ENCODE measurements at places on chromosomes 1 and 21.

DNA sequence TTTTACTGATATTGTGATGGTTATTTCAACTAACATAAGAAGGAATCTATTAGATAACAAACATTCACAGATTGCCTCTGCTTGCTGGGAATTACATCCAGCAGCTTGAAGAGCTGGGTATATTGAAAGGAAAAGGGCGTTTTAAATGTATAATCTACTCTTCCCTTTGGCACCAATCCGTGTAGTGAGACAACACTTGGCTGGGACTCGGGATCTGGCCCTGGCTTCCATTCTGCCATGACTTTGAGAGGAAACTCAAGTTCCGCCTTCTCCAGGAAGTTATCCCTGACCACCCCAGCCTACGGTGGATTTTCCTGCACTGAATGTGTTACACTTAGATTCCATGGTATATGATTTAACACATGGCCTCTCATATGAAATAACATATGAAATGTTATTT is 86.9 kb upstream of the UBE2U start:
- DNase-seq: no peak

- DNase-seq: no peak
Measured at GRCh38 chr21:29342363-29342957, 43.7 kb downstream of the BACH1 start.

DNA sequence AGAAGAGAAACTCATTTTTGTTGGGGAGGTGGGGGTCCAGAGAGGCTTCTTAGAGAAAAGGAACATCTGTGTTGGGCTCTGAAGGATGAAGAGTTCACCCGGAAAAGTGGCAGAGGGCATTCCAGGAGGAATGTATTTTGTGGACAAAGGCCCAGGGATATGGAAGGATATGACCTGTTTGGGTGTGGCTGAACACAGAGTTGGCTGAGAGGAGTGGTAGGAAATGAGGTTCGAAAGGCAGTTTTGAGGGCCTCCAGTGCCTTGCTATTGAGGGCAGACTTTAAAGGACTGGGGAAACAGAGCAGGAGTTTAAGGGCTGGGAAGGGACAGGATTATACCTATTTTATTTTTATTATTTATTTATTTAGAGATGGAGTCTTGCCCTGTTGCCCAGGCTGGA is 27.3 kb upstream of the WASF2 start:
- DNase-seq: no peak

DNA sequence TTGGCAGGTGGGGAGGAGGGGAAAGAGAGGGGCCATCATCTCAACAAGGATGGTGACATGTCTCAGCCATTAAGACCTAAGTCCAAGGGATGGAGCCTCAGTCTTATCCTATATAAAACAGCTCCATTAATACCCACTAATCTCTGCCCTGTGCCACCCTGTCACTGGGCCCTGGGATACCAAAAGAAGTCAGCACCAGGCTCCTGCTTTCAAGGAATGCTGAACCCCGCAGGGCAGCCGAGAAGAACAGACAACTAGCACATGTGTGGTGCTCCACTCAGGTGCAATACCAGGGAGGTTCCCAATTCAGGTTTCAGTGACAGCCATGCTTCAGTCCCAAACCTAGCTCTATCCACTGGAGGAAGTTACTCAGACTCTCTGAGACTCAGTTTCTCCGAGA is 128.4 kb downstream of the GRIK3 start:
- DNase-seq: no peak

GRCh38 chr21:35323947-35324346 is 274.8 kb upstream of the RUNX1 start:
- no peak for DNase-seq

DNA sequence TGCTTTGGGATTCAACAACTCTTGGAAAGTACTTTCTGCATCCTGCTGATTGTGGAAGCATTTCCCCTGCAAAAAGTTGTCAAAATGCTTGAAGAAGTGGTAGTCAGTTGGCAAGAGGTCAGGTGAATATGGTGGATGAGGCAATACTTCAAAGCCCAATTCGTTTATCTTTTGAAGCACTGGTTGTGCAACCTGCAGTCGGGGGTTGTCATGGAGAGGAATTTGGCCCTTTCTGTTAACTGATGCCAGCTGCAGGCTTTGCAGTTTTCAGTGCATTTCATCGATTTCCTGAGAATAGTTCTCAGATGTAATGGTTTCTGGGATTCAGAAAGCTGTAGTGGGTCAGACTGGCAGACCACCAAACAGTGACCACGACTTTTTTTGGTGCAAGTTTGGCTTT is 47.6 kb upstream of the GJA5 start:
- no peak for DNase-seq

GRCh38 chr1:175148068-175148467 is 44.5 kb downstream of the KIAA0040 start:
- DNase-seq: no peak

GRCh38 chr21:38525454-38525853 is 27.2 kb upstream of the ERG start:
- no peak for DNase-seq

DNA sequence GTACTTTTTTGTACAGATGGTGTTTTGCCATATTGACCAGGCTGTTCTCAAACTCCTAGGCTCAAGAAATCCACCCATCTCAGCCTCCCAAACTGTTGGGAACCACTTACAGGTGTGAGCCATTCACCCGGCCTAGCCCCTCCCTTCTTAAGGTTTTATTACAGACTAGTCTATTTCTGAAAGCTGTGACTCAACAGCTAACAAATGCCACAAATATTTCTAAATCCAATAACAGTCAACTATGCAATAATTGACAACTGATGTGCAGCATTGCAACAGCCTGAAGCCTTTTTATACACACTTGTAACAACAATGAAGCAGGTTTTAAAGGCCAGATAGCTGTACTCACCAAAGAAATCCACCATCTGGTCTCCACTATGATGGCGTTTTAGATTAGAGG is 51.4 kb downstream of the GRIK1 start:
- no peak for DNase-seq

DNA sequence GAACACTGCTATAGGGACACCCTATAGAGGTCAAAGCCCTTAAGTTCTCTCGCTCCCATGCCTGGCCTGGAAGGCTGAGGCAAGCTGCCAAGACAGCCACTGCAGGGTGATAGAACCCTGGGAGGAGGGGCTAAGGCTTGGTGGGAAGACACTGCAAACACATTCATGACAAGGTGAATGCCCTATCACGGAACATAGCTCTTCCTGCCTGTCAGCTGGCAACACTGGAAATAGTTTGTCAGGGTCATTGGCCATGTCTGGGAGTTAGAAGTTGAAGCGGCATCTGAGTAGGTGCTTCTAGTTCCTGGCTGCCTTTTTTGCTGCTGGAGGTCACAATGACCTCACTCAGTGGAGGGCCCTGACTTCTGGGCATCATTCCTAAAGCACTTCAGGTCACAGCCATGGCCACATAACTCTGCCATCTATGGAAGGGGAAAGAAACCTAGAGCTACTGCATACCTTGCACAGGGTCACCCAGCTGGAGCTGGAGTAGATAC is 4.2 kb downstream of the FABP3 start:
- DNase-seq: peak; percentile 88

- DNase-seq: no peak
Measured at GRCh38 chr1:212205843-212206242, 79.4 kb upstream of the PPP2R5A start.

DNA sequence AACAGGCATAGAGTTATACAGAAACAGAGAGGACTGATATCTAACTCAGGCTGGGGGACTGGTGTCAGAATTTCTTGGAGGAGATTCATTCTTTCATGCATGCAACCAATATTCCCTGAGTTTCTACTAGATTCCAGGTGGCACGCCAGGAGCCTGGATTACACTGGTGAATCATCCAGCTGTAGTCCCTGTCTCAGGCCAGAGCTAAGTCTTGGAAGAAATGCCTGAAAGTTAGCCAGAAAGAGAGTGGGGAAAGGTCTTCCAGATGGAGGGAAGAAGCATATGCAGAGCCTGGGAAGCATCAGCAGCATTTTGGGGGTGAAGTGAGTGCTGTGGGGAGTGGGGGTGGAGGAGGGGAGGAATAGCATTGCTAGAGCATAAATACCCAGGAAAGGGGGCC is 239.1 kb downstream of the OMA1 start:
- no peak for DNase-seq

GRCh38 chr1:28782011-28782410 is 30.0 kb upstream of the OPRD1 start:
- DNase-seq: no peak

GRCh38 chr1:44515416-44515815 is 110.4 kb downstream of the RNF220 start:
- no peak for DNase-seq

DNA sequence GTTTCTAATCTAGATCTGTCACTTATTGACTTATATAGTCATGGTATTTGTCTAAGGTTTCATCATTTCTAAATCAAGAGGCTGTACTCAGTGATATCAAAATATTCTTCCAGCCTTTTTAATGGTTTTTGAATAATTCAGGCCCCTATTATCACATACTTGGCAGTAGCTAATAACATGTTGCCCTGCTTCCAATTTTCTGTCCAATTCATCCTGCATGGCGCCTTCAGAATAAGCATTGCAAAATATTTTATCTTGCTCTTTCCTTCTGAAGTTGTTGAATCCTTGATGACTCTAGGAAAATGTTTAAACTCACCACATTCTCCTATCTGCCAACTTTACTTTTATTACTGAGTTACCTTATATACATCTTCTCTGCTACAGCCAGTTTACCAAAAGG is 517.2 kb upstream of the B3GALT2 start:
- DNase-seq: no peak

- DNase-seq: peak; percentile 4
Measured at GRCh38 chr1:33721301-33721815, 142.5 kb upstream of the HMGB4 start.

DNA sequence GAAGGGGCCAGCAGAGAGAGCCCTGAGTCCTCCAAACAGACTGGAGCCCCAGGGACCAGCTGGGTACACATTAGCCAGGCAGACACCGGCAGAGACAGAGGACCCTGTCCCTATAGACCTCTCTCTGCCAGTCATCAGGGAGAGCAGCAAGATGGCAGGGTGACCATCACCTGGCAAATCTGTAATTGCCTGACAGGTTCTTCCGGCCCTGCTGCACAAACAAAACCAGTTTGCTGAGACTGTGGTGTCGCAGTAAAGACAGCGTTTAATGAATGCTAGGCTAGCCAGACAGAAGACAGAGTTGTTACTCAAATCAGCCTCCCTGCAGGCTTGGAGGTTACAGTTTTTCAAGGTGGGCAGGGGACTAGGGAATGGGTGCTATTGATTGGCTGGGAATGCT is 618.9 kb downstream of the NPHP4 start:
- no peak for DNase-seq

DNA sequence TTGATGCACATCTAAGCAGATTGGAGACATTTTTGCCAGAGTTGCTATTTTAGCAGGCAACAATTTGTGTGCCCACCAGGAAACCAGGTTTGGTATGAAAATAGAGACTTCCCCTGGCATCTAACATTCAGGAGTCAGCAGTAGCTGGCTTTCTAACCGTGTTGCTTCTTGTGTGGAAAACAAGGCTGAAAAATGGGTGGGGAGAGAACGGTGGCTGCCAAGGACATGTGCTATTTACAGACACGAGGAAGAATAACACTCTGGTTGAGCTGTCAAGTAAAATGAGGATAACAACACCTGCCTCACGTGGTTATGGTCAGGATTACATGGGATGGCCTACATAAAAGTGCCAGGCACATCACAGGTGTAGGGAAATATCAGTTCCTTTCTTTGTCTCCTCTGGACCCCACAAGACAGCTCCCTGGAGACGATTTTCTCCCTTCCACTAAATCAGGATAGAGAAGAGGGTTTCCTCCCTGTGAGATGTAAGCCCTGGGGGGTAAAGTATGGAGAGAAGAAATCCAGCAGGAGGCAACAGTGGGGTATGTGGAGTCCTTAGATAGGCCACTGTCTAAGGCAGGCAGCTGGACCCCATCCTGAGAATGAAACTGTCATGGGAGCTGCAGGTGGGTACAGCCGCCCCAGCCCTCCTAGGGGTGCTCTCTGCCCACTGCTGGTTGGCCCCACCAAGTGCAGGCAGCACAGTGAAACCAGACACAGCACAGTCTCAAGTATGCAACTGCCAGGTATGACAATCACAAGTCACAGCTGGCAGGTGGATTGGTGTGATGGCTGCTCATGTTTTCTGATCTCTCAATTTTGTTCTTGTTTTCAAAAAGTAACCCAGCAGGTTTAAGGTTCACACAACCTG is 80.3 kb downstream of the TENT5C start:
- no peak for DNase-seq

- no peak for DNase-seq
Measured at GRCh38 chr1:231534703-231535159, 6.3 kb downstream of the TSNAX start.

DNA sequence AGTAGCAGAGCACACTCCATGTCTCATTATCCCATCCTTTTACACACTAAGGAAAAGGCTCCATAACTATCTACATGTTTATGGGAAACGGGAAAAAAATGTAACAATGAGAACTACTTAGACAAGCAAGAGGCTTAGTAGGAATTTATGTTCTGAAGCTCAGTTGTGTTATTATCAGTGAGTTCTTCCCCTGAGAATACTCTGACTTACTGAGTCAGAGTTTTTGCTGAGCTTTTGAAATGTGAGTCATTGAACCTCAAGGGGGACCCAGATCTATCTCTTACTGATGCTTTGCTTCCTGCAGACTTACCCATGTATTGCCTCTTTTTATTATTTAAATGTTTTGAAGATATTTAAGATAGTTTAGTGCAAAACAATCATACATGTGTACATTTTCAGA is 20.1 kb downstream of the CFHR5 start:
- DNase-seq: no peak

GRCh38 chr1:173475564-173476196 is 1.5 kb upstream of the PRDX6 start:
- DNase-seq: no peak

DNA sequence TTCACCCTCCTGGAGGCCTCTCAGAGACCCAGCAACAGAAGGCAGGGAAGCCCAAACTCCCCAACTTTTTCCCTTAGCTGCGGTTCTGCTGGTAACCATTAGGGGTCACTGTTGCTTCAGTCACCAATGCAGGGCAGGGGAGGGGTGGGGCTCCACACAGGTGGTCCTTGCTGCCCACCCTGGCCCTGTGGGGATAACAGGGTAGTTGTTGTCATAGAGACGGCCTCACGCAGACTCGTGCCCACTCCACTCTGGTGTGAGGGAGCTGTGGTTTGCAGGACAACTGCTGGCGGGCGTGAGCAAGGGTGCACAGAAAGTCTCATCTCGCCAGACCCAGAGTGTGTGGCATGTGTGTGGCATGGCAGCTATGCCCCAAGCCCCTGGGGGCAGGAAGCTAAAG is 19.9 kb downstream of the INSRR start:
- peak; percentile 41 for DNase-seq

- no peak for DNase-seq
Measured at GRCh38 chr21:36695671-36696389, 3.1 kb upstream of the SIM2 start.

DNA sequence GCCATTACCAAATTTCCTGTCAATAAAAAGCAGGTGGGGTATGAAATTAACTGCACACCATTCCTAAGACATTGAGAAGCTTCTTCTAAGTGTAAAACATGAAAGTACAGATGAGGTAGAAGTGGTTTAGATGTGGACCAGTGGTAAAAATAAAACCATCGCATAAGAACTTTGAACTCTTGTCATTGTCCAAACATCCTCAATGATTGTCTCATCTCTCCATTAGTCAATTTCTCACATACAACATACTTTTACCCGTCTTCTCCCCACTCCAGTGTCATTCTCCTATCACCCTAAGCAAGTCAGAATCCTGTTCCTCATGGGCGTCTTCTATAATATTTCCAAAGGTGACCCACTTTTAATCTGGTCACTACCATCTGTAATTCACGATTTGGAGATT is 24.3 kb upstream of the SLC19A2 start:
- DNase-seq: no peak

- no peak for DNase-seq
Measured at GRCh38 chr1:10113501-10113900, 80.7 kb downstream of the UBE4B start.

- no peak for DNase-seq
Measured at GRCh38 chr1:26560403-26560780, 30.8 kb downstream of the RPS6KA1 start.
